ENCODE measurements at places on chromosomes 2 and 18.

DNA sequence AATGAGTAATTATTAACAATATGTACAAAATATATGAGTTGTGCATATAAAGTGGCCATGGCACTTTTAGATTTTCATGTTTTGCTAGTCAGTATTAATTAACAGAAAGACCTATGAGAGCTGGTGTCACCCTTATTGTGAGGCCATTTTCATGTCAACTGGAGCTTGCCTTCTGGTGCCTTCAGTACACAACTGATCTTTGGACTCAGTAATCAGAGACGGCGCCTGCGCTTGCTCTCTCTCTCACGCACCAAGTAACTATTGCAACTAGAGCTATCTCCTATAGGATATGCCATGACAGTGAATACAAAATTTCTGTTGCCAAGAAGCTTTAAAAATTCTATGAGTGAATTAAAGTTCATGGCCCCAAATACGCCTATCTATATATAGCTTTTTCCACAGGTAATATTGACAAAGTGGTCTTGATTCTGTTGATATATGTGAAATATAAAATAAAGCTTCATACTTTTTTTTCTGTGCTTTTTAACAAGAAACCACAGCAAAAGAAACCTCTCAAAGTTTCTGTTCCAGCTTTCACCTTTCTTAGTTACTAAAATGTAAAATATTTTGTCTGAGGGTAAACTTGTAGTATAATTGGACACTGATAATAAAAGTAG is 2.9 kb downstream of the SERTAD2 start:
- DNase-seq: no peak

DNA sequence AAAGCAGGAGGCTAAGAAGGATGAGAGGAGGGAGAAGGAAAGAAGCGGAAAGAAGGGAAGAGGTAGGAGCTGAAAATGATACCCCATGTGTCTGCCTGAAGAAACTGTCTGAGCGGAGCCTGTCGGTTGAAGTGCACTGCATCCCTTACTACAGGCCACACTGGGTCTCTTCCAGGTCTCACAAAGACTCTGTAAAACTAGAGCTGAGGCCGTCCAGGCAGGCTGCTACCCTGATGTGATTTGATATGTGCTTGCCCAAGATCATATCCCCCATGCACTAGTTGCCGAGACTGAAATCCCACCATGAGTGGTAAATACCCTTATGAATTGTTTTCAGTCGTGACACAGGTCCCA is 134.4 kb downstream of the MAIP1 start:
- no peak for DNase-seq

- no peak for DNase-seq
Measured at GRCh38 chr2:2974982-2975381, 402.6 kb downstream of the EIPR1 start.

- no peak for DNase-seq
Measured at GRCh38 chr2:130300258-130300969, 42.3 kb upstream of the IMP4 start.

DNA sequence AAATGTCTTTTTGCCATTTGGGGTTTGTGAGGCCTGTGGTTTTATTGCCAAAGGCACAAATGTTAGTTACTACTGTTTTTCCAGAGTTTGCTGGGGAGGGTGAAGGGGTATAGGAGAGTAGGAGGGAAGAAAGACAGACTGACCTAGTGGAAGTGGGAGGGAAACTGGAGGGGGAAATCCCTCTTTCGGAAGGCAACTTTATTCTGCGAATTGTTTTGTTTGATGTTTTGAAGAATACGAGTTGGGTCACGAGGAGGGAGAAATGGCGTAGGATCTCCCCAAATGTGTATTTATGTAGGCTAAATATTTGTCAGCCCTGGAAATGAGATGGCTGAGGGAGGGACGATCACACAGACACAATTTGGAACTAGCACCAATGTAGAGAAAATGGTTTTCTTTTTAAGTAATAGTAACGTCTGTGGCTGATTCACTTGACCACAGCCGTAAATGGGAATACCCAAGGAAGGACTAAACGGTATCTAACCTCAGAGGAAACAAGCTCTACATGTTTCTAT is 172.3 kb downstream of the ICOS start:
- DNase-seq: no peak

DNA sequence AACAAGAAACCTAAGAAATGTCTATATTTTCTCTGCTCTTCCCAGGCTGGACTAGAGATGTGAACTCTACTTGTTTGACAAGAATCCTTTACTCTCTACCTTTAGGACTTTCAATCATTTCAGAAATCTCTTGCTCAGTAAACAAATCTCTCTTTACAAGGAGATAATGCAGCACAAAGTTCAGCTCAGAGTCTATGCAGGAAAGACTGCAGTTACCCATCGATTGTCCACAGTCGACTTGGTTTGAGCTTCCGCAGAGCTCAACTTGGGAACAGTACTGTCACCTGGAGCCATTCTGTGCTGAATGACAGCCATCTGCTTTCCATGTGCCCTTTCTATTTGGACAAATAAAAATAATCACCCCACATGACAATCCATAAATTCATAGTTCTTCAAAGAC is 259.7 kb upstream of the STON1 start:
- DNase-seq: no peak

DNA sequence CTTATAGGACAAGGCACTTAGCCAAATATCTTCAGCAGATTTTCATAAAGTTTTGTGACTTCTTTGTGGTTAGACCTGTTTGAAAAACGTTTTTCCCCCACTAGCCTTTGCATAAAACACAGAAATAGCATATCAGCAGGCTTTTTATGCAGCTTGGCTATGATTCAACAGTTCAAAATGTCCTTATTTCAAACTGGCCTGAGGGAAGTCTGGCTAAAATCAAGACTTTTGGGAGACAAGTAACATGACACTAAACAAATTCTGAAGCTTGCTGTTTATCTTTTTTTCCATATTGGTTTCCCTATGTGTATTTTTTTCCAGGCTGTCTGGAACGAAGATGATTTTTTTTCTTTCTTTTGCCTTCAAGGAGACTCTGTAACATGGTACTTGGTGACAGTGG is 95.1 kb upstream of the L3MBTL4 start:
- DNase-seq: no peak
